CD4-positive, alpha-beta T cell treated with Interleukin-15 for 1 hour (primary cell): ENCODE measurements at places on chromosomes 11 and 22.

- no peak for DNase-seq
Observed at GRCh38 chr11:111384494-111384893, 5.4 kb upstream of the POU2AF1 start.

DNA sequence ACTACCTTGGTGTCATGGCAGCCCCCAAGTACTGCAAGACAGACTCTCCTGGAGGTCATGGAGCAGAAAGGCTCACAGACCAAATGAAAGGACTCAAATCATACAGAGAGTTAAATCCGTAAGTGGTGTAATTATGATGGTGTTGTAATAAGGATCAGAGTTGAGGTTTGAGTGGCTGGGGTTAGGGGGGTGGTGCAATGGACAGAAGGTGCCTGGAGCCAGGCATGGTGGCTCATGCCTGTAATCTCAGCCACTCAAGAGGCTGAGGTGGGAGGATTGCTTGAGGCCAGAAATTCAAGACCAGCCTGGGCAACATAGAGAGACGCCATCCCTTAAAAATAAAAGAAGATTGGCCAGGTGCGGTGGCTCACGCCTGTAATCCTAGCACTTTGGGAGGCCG is 18.7 kb downstream of the ART5 start:
- DNase-seq, result no peak

DNA sequence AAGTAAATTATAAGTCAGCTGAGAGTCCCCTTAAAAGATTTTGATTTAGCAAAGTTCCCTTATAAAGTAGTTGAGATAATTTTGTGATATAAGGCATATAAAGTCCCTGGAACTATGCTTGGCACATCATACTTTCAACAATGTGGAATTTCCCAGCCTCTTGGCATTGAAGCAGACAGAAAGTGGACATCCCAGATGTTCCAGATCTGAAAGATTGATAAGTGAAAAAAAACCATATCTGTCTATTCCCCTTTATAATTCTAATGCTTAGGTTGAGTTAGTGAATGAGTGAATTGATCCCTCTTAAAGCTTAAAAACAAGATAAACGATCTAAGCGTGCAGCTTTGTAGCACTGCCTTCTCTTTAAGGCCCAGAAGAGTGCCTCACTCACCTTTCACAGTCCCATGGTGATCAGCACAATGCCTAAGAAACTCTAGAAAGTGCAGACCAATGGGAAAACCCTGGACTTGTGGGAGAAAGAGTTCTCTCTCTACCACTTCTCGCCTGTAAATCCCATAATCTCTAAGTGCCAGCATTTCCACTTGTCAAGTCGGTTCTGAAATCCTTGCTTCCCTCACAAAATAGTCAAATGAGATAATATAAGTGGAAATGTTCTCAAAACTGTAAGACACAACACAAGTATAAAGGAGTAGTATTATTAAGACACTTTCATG is 17.8 kb downstream of the FIBIN start:
- DNase-seq, result no peak

GRCh38 chr22:47805394-47805935 is 1043.0 kb downstream of the TBC1D22A start:
- DNase-seq, result no peak

GRCh38 chr22:49097966-49098365 is 729.7 kb downstream of the BRD1 start:
- no peak for DNase-seq

- DNase-seq, result no peak
Observed at GRCh38 chr11:108805030-108805429, 140.2 kb downstream of the DDX10 start.
